Fibroblast of the conjunctiva (primary cell): ENCODE measurements at places on chromosomes 13 and 19.

DNA sequence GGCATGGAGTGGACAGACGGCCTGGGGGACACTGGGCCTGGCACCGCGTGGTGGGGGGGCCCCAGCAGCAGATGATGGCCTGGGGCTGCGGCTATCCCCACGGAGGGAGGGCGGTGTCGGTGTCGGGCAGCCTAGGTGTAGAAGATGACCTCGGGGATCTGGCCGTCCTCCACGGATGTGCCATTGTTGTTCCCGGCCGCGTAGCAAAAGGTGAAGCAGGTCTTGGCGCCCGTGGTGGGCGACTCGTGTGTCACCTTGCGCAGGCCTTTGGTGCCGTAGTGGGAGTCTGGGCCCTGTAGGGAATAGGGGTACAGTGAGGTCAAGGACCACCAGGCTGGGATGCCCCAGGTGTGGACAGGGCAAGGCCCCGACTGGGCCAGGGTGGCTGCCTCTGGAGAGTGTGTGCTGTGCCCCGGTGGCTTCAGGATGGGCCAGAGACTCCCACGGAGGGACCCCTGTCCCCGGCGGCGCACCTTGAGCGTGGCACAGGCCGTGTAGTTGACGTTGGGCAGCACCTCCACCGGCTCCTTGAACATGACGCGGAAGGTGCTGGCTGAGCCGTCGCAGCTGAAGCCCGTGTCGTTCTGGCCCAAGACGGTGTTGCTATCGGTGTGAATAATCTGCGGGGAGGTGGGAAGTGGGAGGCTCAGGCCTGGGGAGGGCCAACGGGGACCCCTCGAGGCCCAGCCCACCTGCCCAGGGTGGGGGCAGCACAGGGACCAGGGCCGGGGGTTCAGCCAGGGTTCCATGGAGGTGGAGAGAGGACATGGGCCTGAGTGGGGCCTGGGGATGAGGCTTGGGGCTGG is 29.0 kb downstream of the BTBD2 start:
- DNase-seq, result no peak

DNA sequence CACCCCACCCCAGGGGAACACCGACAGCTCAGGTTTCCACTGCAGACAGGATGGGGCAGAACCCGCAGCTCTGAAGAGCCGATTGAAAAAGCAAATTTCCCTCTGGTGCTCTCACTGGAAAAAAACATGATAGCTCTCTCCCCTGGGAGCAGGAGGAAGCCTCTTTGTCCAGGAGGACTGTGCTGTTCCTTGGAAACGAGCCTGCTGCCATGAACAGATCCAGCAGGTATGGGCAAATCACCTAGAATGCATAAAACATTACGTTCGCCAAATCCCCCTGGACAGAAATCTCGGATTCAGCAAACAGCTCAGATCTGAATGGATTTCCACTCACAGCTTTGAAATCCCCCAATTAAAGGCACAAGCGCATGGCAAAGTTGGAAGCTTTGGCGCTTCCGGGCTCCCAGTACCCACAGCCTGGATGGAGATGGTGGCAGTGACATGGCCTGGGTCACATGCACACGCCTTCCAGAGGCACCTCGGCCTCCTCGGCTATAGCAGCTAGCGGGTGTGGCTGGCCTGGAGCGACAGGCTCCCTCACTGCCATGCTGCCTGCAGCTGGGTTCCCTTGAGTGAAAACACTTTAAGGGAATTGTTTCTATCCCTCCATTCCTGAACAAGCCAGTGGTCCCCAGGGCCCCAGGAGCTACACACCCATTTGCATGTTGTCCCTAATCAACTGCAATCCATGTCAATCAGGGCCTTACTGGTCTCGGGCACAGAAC is 59.1 kb downstream of the CEBPG start:
- no peak for DNase-seq

DNA sequence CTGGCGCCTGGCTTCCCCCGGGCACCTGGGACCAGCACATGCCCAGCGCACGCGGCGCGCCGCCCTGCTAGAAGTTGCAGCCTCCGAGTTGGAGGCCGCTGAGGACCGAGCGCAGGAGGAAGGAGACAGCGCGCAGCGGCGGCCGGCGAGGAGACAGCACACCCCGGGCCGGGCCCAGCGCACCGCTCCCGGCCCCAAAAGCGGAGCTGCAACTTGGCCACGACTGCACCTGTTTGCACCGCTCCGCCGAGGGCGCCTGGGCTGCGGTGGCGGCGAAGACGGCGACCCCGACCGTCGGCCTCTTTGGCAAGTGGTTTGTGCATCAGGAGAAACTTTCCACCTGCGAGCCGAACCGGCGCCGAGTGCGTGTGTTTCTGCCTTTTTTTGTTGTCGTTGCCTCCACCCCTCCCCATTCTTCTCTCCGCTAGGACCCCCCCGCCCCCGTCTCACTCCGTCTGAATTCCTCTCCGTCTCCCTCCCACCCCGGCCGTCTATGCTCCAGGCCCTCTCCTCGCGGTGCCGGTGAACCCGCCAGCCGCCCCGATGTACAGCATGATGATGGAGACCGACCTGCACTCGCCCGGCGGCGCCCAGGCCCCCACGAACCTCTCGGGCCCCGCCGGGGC is at the start of gene SOX1:
TSS of gene SOX1 (plus strand) at position 34 of the 626 bp plus-strand sequence. CDS start at position 544, 510 bp downstream.
- DNase-seq, result no peak

- DNase-seq, result no peak
Measured at GRCh38 chr19:48915757-48916156, 15.6 kb downstream of the NUCB1 start.

DNA sequence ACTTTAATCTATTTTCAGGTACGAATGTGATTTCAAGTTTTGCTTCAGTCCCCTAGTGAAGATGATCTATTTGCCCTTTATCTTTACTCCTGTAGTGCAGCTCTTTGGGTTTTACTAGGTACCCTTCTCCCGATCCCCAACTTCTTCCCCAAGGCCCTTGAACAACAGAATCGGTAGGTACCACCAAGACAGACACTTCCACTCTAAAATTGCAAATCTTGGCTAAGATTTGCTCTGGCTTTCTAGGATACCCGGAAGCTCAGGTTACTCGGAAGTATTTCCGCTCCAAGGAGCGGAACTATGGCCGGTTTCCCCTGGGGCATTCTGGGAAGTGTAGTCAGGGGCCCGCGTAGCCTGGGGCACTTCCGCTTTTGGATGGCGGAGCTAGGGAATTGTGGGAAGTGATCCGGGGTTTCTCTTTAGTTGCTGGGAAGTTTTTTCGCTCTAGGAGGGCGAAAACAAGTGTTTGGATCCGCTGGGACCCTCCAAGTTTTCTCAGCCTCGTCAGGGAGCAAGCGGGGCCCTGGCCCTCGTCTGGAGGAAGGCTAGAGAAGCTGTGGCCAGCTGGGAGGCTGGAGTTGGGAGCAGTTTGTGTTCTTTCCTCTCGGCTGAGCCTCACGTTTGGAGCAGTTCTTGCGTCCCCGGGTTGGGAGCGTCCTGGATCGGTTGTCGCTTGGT is 5.1 kb upstream of the ZNF227 start:
- peak; percentile 92 for DNase-seq

GRCh38 chr13:100544866-100545683 is 43.5 kb downstream of the GGACT start:
- DNase-seq, result no peak
